ENCODE measurements at places on chromosomes 2 and 18.

- no peak for DNase-seq
Observed at GRCh38 chr2:207633686-207634085, 8.5 kb upstream of the METTL21A start.

- no peak for DNase-seq
Observed at GRCh38 chr18:47316924-47317323, 65.5 kb upstream of the SKOR2 start.

- no peak for DNase-seq
Observed at GRCh38 chr2:172233987-172234715, 131.5 kb upstream of the DLX2 start.

GRCh38 chr2:143382573-143382972 is 253.4 kb downstream of the ARHGAP15 start:
- no peak for DNase-seq

- DNase-seq: no peak
Observed at GRCh38 chr2:69175790-69176715, 163.1 kb downstream of the ANTXR1 start.

GRCh38 chr2:237932731-237933131 is 34.1 kb upstream of the UBE2F start:
- DNase-seq: no peak

DNA sequence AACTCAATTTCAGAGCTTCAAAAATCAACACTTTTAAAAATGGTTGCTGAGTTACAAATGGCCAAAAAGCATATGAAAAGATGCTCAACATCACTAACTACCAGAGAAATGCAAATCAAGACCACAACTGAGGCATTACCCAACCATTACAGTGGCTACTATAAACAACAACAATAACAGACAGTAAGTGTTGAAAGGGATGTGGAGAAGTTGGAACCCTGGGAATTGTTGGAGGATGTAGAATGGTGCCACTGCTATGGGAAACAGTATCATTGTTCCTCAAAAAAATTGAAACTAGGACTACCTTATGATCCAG is 173.3 kb upstream of the SPRED2 start:
- DNase-seq: no peak

DNA sequence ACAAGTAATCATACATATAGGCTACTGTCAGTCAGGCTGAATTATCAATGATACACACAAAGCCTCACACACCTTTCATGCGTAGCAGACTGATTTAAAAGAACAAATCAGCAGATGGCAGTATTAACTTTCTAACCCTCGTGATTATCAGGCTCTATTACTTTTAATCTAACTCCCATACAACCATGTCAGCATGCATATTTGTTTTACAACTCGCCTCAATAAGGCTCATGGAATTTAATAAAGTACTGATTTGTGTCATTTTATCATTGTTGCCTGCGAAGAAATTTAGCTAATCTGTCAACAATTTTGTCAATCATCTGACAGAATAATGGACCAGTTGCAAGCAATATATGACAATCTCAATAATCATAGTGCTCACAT is 82.8 kb downstream of the SLC25A12 start:
- DNase-seq: no peak

DNA sequence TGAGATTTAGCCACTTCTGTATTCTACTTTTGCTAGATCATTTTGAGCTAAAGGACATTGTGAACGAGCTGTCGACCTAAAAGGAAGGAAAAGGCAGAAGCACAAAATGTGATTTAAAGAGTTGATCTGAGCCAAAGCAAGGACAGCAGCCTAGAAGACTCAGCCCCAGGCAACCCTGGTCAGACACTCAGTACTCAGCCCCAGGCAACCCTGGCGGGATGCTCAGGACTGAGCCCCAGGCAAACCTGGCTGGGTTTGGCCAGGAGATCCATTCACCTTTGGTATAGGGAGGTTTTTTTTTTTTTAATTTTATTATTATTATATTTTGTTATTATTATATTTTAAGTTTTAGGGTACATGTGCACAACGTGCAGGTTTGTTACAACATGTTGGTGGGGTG is 34.3 kb upstream of the PXDN start:
- DNase-seq: no peak

GRCh38 chr2:200964498-200964897 is 1.0 kb upstream of the ORC2 start:
- no peak for DNase-seq

DNA sequence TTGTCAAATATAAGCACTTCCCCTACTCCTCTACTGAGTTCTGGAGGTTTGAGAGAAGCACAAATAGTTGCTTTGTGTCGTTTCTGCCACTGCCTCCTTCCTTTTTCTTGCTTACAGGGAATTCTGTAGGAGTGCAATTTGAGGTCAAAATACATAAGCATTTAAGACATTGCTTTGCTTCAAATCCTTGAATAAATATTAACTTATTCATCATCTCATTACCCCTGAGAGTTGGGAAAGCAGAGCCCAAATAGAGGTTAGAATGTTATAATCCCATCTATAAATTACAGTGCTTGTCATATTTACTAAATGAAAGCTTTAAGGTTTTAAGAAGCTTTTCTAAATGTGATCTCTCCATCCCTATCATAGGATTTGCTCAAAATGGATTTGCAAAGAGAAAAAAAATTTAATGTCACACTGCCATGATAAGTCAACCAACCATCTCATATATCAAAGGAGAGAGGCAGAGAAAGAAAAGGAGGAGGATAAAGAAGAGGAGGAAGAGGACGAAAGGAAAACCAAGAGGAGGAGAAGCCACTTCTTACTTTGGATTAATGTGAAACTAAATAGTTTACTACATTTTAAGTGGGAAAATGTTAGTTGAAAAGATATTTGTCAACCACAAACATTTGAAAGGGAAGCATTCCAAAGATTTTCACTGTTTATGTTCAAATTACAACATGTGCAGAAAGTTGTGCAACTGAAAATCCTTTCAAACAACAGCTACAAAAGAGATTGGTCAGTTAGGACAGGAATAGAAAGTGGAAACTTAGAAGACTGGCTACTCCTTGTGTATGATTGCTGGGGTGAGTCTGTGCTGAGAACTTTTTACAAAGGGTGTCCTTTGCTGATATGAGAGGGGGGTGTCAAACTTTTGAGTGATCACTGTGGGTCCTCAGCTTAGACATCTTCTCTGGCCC is 277.3 kb upstream of the FN1 start:
- DNase-seq: no peak

GRCh38 chr2:211835695-211836094 is 702.9 kb downstream of the ERBB4 start:
- DNase-seq: no peak

GRCh38 chr2:157176602-157177001 is 80.9 kb upstream of the GALNT5 start:
- DNase-seq: no peak

- no peak for DNase-seq
Observed at GRCh38 chr2:26891-27290, 19.4 kb downstream of the FAM110C start.

GRCh38 chr2:88613921-88614320 is 13.3 kb downstream of the EIF2AK3 start:
- no peak for DNase-seq

- DNase-seq: no peak
Observed at GRCh38 chr2:69099541-69099940, 86.6 kb downstream of the ANTXR1 start.

GRCh38 chr18:8003878-8004675 is 437.0 kb downstream of the PTPRM start:
- no peak for DNase-seq

GRCh38 chr2:223414646-223415045 is 187.5 kb downstream of the SCG2 start:
- no peak for DNase-seq

DNA sequence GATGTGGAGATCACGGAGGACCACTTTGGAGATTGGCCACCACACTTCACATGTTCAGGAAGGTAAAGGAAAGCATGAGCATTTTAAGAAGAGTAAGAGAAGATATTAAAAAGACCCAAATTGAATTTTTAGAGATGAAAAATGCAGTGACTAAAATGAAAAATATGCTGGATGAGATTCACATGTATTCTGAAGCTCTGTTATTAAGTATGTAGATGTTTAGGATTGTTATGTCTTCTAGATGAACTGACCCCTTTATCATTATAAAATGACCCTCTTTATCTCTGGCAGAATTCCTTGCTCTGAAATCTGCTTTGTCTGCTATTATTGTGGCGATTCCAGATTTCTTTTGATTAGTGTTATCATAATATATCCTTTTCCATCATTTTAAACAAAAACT is 36.0 kb upstream of the DYNC2LI1 start:
- no peak for DNase-seq

GRCh38 chr2:163647300-163647699 is 88.5 kb downstream of the FIGN start:
- no peak for DNase-seq

- no peak for DNase-seq
Observed at GRCh38 chr18:79069717-79070151, 540 bp downstream of the ATP9B start.

DNA sequence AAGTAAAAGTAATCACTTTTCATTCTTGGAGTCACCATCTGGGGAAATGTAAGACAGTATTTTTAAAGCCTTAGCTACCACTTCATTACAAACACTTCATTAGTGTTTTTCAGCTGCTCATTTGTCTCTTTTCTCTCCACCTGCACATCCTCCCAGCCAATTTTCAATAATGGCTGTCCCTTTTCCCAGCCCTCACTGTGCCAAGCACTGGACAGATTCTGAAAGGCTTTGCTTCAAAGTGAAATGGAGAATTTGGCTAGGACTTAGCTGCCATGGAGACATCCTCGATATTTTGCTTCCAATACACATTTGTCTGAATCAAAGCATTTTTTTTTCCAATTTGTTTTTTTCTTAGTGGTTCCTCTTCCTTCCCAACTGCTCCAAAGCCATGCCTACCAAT is 272.4 kb upstream of the NRXN1 start:
- DNase-seq: no peak

GRCh38 chr2:165196411-165196810 is 7.4 kb downstream of the SCN3A start:
- no peak for DNase-seq

- no peak for DNase-seq
Observed at GRCh38 chr2:235773188-235773928, 279.5 kb downstream of the AGAP1 start.

GRCh38 chr18:12651651-12652050 is 6.3 kb downstream of the SPIRE1 start:
- DNase-seq: no peak

GRCh38 chr2:10495311-10495987 is 47.3 kb upstream of the ODC1 start:
- DNase-seq: no peak

DNA sequence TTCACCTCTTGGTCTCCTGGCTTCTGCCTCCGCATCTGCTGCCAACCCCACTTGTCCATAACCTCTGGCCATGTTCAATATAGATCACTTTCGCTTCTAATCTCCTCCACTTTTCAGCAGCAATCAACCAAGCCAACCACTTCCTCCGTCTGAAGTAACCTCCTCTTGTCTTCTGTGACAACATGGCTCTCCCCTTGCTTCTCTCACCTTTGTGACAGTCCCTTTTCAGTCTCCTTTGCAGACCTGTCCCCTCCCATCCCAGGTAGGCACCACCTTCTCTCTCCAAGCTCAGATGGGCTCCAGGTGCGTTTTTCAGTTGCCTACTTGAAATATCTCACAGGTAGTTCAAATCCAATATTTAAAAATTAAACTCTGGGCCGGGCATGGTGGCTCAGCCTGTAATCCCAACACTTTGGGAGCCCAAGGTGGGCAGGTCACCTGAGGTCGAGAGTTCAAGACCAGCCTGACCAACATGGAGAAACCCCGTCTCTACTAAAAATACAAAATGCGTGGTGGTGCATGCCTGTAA is 4.7 kb upstream of the PSD4 start:
- no peak for DNase-seq

GRCh38 chr2:158644139-158644538 is 151.0 kb upstream of the DAPL1 start:
- DNase-seq: no peak

DNA sequence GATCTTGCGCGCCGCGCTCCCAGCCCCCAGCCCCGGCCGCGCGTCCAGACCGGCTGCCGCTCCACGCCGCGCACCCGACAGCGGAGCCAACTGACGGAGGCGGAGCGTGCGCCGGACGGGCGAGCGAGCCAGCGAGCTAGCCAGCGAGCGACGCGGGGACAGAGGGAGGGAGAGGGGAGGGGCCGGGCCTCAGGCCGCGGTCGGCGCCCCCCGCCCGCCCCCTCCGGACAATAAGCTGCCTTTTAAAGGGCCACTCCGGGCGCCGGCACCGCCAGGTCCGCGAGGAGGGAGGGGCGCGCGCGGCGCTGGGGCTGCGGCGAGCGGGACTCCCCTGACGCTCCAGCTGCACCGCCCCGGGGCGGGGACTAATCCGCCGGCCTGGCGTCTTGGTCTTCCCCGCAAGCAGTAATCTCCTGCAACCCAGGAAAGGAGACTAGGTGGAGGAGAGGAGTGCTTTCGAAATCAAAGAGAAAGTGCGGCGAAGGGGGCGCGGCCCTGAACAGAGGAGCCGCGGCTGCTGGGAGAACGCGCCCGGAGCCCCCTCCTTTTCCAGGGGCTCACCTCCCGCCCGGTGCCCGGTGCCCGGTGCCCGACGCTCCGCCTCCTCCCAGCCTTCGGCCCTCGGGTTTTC is at the start of gene BIN1:
BIN1 (minus strand) TSS at position 164 of the 631 bp plus-strand sequence. CDS start 211 bp downstream, outside the sequence.
- peak; percentile 78 for DNase-seq

GRCh38 chr2:25077789-25078169 is 35.9 kb downstream of the EFR3B start:
- no peak for DNase-seq

- DNase-seq: no peak
Observed at GRCh38 chr2:223901311-223901710, 43.8 kb downstream of the WDFY1 start.

GRCh38 chr2:123916051-123916450 is 109.0 kb upstream of the CNTNAP5 start:
- no peak for DNase-seq

DNA sequence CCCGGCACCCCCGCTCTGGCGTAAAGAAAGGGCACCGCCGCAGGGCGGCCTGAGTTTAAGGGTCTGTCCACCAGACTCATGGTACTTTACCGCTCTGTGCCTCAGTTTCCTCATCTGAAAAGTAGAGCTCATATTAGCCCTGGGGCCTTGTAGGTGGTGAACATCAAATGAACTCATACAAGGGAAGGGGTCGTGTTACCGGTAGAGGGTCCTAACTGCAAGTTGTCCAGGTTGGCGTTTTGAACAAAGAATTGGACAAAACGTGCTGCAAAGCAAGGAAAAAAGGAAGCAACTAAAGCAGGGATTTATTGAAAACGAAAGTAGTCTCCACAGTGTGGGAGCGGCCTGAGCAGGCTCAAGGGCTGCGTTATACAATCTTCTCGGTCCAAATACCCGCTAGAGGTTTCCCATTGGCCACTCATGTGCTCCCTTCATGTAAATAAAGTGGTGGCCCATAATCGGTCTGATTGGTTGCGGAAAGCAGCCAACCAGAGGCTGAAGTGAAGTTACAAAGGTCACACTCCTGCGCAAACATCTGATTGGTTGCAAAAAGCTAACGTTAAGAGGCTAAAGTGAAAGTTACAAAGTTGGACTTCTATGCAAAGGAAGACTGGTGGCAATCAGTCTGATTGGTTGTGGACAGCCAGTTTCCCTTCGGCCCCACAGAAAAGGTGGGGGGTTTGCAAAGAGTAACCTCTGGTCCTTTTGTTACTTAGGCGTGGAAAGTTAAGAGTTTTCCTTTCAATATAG is 80.7 kb upstream of the LDLRAD4 start:
- DNase-seq: peak; percentile 46

Measured in activated naive CD4-positive, alpha-beta T cell treated with anti-CD3 and anti-CD28 coated beads, Interleukin-2, amount 50 U/mL, for 16 hours (primary cell).